ENCODE measurements at places on chromosomes 13 and 19. TPM values are rescaled to one million over a fixed set of nuclear protein-coding genes. Genes with fewer than 3 reads are reported as not detected.

The SDHAF1 gene
- polyA plus RNA-seq: 58.0 TPM

The MIPEP gene
- 21.9 TPM for polyA plus RNA-seq

The ZNF723 gene
- polyA plus RNA-seq: not detected

The CGB3 gene
- not detected for polyA plus RNA-seq

The IGFL2 gene
- not detected for polyA plus RNA-seq

The CAMSAP3 gene
- not detected for polyA plus RNA-seq

The N4BP2L1 gene
- polyA plus RNA-seq: 97.8 TPM

The RASGRP4 gene
- 0.60 TPM for polyA plus RNA-seq
